ENCODE measurements at places on chromosomes 4 and X. TPM values are rescaled to one million over a fixed set of nuclear protein-coding genes. Genes with fewer than 3 reads are reported as not detected.

DNA sequence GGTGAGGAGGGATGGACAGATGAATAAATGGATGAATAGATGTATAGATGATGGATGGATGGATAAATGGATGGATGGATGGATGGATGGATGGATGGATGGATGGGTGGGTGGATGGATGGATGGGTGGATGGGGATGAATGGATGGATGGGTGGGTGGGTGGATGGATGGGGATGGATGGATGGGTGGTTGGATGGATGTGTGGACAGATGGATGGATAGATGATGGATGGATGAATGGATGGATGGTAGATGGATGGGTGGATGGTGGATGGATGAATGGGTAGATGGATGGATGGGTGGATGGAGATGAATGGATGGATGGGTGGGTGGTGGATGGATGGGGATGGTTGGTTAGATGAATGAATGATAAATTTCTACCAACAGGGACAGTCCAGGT, 207.0 kb upstream of the PSAPL1 start:
- DNase-seq, result no peak
- no peak overlapping the region for H3K4me3 ChIP-seq
- peaks cover 10% of the 10 kb centered on the region for H3K27me3 ChIP-seq

CLCN4 gene
- 64.7 TPM for total RNA-seq

DNA sequence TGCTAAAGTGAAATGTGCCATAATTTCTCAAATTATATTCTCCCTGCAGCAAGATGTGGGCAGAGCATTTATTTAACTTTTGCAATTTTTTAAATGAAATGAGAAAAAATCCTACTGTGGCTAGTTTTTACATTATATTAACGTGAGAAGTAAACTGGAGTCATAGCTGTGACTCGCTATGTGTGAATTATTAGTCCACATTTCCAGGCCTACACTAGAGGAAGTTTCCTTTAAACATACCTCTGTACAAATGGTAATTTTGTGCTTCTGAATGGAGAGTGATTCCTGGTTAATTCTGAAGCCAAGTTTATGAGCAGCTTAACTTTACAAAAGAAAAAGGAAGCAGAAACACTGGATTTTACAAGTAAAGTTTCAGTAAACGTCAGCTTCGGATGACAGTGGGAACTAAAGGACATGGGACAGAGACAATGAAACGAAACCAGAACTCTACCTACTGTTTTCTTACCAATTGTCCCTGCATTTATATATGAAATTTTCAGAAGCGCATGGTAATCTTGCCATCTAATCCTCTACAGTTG, 72.4 kb downstream of the FBXO8 start:
- peaks cover 23% of the 10 kb centered on the region for H3K4me1 ChIP-seq
- H3K27ac ChIP-seq, result no peak overlapping the region
- peaks cover 15% of the 10 kb centered on the region for H3K27me3 ChIP-seq
- H3K4me3 ChIP-seq, result no peak overlapping the region
- no peaks in the 10 kb centered on the region for H3K36me3 ChIP-seq

DNA sequence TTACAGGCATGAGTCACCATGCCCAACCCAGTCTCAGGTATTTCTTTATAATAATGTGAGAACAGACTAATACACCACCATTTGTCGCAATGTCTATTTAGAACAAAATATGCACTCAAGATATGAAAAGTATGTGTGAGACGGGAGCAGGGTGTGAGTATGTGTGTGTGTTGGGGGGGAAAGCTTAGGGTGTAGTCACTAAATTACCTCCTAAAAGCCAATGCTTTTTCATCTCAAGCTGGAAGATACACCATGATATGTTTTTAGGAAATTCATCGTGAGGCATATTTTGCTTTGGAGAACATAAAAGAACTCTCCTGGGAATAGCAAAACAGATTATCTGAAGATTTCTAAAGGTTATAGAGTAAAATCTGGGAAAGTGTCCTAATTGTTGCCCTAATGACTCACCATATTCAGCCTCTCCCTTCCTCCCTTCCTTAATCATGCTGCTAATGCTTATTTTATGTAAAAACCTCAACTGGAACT, 262.7 kb downstream of the PDHA2 start:
- no peak for DNase-seq
- H3K4me1 ChIP-seq, result no peaks in the 10 kb centered on the region
- peaks cover 5% of the 10 kb centered on the region for H3K36me3 ChIP-seq
- no peaks in the 10 kb centered on the region for H3K27me3 ChIP-seq
- H3K27ac ChIP-seq, result no peak overlapping the region
- no peak overlapping the region for H3K4me3 ChIP-seq

DNA sequence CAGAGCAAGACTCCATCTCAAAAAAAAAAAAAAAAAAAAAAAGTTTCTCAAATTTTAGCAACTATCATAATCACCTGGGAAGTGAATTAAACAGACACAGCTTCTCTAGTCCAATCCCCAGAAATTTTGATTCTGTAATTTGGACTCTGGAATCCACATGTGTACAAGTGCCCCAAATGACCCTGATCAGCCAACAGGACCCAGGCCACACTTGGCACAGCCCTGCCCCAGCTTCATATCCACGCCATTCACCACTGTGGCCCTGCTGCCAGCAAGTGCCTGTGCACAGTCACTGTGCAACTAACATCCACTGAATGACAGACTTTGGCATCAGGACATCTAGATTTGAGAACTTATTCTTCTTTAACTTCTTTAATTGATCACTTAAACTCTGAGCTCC, 14.1 kb upstream of the CXCL13 start:
- no peak for DNase-seq
- H3K4me1 ChIP-seq, result no peaks in the 10 kb centered on the region
- no peak overlapping the region for H3K4me3 ChIP-seq

GRCh38 chr4:185399466-185399865, 2.8 kb downstream of the ANKRD37 start:
- DNase-seq, result no peak
- no peak overlapping the region for H3K27ac ChIP-seq
- no peaks in the 10 kb centered on the region for H3K36me3 ChIP-seq

UBE2D3 gene
- total RNA-seq, result 261 TPM

DCAF8L1 gene
- total RNA-seq, result not detected

DNA sequence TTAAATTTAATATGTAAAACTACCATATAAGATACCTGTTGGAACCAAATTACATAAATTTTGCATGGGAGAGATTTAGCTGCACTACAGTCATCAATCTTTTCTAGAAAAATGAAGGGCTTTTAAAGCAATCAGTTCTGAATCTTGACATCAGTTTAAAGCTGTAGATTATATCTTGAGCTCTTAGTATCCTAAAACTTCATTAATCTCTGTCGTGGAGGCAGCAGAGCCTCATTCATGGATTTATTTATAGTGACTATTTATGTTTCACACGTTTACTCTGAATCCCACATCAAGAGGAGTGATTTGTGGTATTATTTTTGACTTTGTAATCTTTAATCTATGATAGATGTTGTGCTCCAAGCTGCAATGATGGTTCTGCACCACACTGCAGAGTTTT, 175.9 kb downstream of the PDGFC start:
- DNase-seq, result no peak
- no peaks in the 10 kb centered on the region for H3K27me3 ChIP-seq
- H3K36me3 ChIP-seq, result peaks cover 4% of the 10 kb centered on the region

ADH1B gene
- total RNA-seq, result not detected

POLA1 gene
- 13.2 TPM for total RNA-seq

DNA sequence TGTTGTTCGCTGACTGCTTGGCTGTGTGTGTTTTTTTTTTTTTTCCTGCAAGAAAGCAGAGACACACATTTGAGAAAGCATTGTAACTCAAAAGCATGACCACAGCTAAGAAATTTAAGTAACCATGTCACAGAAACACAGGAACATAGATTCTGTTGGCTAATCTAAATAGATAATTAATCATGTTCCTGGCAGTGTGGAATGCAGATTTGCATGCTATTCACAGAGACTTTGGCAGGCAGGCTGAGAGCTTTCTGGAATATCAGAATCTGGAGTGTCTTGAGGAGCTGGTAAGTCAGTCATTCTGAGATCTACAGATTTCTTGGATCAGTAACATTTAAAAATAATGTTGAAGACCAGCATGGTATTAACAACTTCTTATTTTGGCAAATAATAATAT, 33.2 kb upstream of the SMS start:
- no peaks in the 10 kb centered on the region for H3K36me3 ChIP-seq
- no peak for DNase-seq
- H3K27me3 ChIP-seq, result no peaks in the 10 kb centered on the region
- no peaks in the 10 kb centered on the region for H3K4me1 ChIP-seq
- H3K4me3 ChIP-seq, result no peak overlapping the region
- H3K27ac ChIP-seq, result no peak overlapping the region

DNA sequence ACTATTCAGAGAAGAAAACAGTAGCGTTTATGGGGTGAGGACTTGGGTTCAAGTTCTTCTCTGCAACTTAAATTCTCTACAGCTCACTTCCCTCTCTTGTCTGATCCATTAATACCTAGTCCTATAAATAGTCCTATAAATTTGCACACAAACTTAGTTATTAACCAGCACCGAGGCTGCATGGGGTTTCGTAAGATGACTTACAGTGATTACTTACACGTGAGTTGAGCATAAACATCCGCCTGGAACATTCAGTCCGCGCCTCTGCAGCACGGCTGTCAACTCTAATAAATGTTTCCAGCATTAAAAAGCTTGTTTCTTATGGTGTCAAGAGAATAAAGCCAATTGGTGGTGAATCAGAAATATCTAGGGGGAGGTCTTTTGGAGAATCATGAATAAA, 103.0 kb upstream of the ENPP6 start:
- no peak for DNase-seq
- no peaks in the 10 kb centered on the region for H3K4me1 ChIP-seq
- H3K36me3 ChIP-seq, result no peaks in the 10 kb centered on the region
- no peaks in the 10 kb centered on the region for H3K27me3 ChIP-seq

SMR3B gene
- not detected for total RNA-seq

DNA sequence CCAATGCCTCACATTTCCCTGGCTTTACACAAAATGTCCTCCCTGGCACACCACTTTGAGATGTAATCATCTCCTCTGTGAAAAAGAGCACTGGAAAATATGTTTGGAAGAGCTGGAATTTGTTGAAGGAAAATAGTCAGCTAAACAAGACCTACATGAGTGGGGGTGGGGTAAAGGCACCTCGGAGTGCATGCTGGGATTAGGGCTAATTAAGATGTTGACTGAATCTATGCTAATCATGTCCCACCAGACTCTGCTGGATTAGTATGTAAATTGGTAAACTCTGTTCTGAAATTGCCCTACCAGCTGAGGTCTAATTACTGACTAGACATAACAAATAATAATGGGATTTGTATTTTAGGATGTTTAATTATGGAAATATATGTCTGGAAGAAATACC, 46.8 kb upstream of the MID1 start:
- no peak for DNase-seq
- no peaks in the 10 kb centered on the region for H3K27me3 ChIP-seq
- H3K36me3 ChIP-seq, result no peaks in the 10 kb centered on the region
- no peak overlapping the region for H3K27ac ChIP-seq

PRSS12 gene
- 113 TPM for total RNA-seq

GRCh38 chr4:2256781-2257191, 5.1 kb downstream of the MXD4 start:
- H3K36me3 ChIP-seq, result peaks cover 9% of the 10 kb centered on the region
- H3K4me1 ChIP-seq, result peaks cover 15% of the 10 kb centered on the region
- no peak overlapping the region for H3K27ac ChIP-seq
- DNase-seq, result no peak
- H3K27me3 ChIP-seq, result peaks cover 4% of the 10 kb centered on the region

DNA sequence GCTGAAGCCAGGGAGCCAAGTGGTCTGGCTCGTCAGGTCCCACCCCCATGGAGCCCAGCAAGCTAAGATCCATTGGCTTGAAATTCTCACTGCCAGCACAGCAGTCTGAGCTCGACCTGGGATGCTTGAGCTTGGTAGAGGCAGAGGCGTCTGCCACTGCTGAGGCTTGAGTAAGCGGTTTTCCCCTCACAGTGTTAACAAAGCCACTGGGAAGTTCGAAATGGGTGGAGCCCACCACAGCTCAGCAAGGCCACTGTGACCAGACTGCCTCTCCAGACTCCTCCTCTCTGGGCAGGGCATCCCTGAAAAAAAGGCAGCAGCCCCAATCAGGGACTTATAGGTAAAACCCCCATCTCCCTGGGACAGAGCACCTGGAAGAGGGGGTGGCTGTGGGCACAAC, 353.8 kb downstream of the NAP1L3 start:
- H3K4me3 ChIP-seq, result no peak overlapping the region
- no peak for DNase-seq
- peaks cover 2% of the 10 kb centered on the region for H3K4me1 ChIP-seq
- no peak overlapping the region for H3K27ac ChIP-seq

DNA sequence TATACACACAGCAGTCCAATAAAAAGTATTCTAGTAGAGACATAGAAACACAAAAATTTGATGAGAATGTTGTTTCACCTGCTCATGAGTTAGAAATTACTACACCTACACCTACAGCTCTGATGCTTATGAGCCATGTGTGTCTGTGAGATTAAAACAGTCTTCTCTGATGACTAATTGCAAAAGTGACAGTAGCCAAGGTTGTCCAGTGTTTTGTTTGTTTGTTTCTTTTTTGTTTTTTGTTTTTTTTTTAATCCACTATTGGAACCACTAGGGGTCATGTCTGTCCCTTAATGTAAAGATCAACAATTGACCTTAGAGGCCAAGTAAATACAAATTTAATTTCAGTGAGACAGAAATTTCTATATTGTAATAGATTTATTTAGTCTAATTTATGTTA, 423.1 kb downstream of the TEX13C start:
- DNase-seq, result no peak
- no peak overlapping the region for H3K4me3 ChIP-seq
- H3K4me1 ChIP-seq, result no peaks in the 10 kb centered on the region

UGT2B7 gene
- total RNA-seq, result not detected

GRCh38 chrX:2662586-2662985, 28.5 kb upstream of the CD99 start:
- DNase-seq, result no peak
- no peak overlapping the region for H3K27ac ChIP-seq
- H3K4me3 ChIP-seq, result no peak overlapping the region
- H3K27me3 ChIP-seq, result peaks cover 1% of the 10 kb centered on the region
- H3K36me3 ChIP-seq, result no peaks in the 10 kb centered on the region
- no peaks in the 10 kb centered on the region for H3K4me1 ChIP-seq

DNA sequence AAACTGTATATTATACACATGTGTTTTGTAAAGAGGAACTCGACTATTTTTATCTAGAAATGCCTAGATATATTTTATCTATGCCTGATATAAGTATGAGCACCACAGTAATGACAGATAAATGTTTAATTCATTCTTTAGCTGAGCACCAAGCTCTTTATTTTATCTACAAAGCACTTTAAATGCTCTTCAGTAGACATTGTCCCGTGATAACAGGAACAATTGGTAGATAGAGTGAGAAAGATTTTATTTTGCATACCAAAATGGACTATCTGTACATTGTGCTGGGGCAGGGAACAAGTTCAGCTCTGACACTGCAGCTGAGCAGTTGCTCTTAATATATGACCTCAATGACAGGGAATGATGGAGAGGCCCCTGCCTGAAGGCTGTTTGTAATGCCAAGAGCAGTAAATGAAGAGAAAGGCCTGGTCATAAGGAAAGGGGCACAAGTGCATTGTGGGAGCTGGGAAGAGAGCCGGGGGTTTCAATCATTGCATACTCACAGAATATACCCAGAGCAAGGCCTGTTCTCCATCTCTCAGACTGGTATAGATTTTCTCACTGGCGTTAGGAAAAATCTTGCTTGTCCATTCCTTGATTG, 57.3 kb downstream of the SEPTIN11 start:
- H3K27me3 ChIP-seq, result no peaks in the 10 kb centered on the region
- DNase-seq, result no peak
- H3K27ac ChIP-seq, result no peak overlapping the region
- peaks cover 19% of the 10 kb centered on the region for H3K4me1 ChIP-seq
- H3K36me3 ChIP-seq, result peaks cover 5% of the 10 kb centered on the region

SCOC gene
- 55.8 TPM for total RNA-seq
